ENCODE measurements at places on chromosomes 4 and X. TPM values are rescaled to one million over a fixed set of nuclear protein-coding genes. Genes with fewer than 3 reads are reported as not detected.
A peak's percentile ranks its signal among the peaks of the same experiment; 100 is the strongest.

- DNase-seq = no peak
- H3K36me3 ChIP-seq = no peaks in the 10 kb centered on the region
- no peaks in the 10 kb centered on the region for H3K27me3 ChIP-seq
- H3K27ac ChIP-seq = no peak overlapping the region
Observed at GRCh38 chrX:104018126-104018525, 4.6 kb upstream of the H2BW1 start.

- no peak overlapping the region for H3K27ac ChIP-seq
- DNase-seq = no peak
- no peaks in the 10 kb centered on the region for H3K27me3 ChIP-seq
- no peaks in the 10 kb centered on the region for H3K36me3 ChIP-seq
- no peaks in the 10 kb centered on the region for H3K4me1 ChIP-seq
Observed at GRCh38 chr4:142579443-142579842, 266.7 kb downstream of the INPP4B start.

DNA sequence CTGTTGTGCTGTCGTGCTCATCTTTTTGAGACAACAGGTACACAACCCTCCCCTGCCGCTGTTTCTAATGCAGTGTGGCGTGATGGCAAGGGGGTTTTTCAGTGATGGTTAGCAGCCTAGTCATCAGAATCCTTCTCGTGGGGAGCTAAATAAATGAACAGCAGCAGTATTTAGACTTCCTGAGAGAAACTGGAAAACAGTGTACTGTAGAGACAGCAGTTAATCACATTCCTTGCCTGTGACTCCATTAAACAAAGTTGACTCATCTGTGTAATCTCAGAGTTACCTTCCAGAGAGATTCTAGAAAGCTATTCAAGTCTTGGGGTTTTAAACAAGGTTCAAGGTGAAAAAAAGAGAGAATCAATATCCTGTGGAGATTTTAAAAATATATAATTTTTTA, 1753.2 kb upstream of the PCDH7 start:
- H3K27ac ChIP-seq = no peak overlapping the region
- no peak for DNase-seq
- no peaks in the 10 kb centered on the region for H3K4me1 ChIP-seq
- H3K4me3 ChIP-seq = no peak overlapping the region

DNA sequence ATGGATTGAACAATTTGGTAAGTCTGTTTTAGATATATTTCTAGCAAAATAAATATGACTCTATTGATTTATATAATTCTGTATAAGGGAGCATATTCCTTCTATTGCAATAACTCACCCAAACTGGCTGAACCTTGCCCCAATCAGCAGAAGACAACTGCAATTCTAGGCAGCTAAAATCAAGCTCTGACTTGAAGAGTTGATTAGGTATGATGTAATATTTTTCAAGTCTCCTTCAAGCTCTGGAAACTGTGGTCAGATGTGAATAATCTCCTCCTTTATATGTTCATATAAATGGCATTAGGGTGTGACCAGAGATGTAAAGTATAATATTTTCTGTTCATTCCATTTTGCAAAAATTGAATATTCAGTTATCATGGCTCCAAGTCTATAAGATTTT, 8.2 kb downstream of the RASSF6 start:
- H3K4me3 ChIP-seq = no peak overlapping the region
- no peak overlapping the region for H3K27ac ChIP-seq
- no peaks in the 10 kb centered on the region for H3K4me1 ChIP-seq
- peaks cover 3% of the 10 kb centered on the region for H3K27me3 ChIP-seq
- DNase-seq = no peak

- no peaks in the 10 kb centered on the region for H3K36me3 ChIP-seq
- no peaks in the 10 kb centered on the region for H3K4me1 ChIP-seq
- no peak overlapping the region for H3K27ac ChIP-seq
- no peak overlapping the region for H3K4me3 ChIP-seq
- DNase-seq = no peak
Observed at GRCh38 chr4:187840814-187841213, 154.8 kb upstream of the ZFP42 start.

GRCh38 chr4:52664479-52664878, 5.4 kb upstream of the USP46 start:
- H3K27ac ChIP-seq = no peak overlapping the region
- H3K27me3 ChIP-seq = no peaks in the 10 kb centered on the region
- H3K4me1 ChIP-seq = peaks cover 7% of the 10 kb centered on the region
- H3K36me3 ChIP-seq = no peaks in the 10 kb centered on the region
- H3K4me3 ChIP-seq = no peak overlapping the region

DNA sequence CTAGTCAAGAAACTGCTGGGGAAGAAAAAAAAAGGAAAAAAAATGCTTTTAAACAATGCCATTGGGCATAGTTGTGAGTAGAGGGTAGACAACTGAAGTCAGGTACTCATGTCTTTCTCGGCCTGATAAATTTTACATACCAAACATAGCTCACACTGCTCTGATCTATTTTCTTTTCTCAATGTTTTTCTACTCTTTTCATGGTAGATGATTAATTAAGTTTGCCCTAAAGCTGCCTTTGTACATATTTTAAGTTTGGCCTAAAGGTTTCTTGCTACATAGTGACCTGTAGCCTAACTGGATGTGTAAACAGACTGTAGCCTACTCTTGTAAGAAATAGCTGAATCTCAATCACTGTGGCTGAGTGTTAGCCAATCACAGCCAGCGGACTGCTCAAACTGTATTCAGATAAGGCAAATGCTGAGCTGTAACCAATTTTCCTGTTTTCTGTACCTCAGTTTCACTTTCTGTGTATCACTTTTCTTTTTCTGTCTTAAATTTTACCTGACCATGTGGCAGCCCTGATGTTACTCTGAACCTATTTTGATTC, 121.0 kb downstream of the PCDH10 start:
- H3K27ac ChIP-seq = no peak overlapping the region
- peak; percentile 5 for DNase-seq
- H3K27me3 ChIP-seq = no peaks in the 10 kb centered on the region
- no peaks in the 10 kb centered on the region for H3K4me1 ChIP-seq
- no peak overlapping the region for H3K4me3 ChIP-seq
- H3K36me3 ChIP-seq = no peaks in the 10 kb centered on the region

DNA sequence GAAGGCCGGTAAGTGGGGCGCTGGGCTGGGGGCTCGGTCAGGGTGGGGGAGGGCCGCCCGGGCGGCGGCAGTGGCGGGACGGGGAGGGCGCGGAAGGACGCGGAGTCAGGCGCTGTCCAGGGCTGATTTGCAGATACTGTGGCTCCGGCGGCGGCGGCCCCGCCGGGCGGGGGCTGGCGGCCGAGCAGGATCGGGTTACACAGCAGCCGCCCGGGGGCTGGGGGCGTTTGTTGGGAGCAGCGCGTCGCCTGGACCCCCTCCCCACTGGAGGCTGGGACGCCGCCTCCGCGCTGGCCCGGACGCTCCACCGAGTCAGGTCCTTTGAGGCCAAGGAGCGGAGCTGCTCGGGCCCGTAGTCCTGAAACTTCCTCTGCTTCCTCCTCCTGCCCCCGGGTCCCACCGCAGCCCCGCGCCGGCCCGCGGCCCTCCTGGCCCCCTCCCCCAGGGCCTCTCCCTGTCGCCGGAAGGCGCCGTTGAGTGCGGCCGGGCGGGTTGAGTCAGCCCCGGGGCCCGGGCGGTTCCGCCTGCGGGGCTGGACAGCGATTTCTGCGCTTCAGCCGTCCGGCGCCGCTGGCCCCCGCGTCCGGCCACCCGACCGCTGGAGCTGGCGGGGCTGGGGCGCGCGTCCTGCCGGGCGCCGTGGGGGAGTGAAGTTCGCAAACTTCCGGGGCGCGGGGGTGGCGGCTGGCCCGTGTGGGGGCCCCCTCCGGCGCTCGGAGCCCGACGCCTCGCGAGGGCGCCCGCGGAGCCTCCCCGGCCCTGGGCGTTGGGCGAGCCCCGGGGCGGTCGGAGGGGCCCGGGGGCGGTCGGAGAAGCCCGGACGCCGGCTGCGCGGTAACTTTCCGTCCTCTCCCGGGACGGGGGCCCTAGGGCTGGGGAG, 746 bp downstream of the REST start:
- H3K27me3 ChIP-seq = peaks cover 14% of the 10 kb centered on the region
- peak overlapping the region; percentile 99 for H3K27ac ChIP-seq
- peak; percentile 77 for DNase-seq
- H3K4me3 ChIP-seq = peak overlapping the region; percentile 95
- H3K36me3 ChIP-seq = peaks cover 7% of the 10 kb centered on the region

DNA sequence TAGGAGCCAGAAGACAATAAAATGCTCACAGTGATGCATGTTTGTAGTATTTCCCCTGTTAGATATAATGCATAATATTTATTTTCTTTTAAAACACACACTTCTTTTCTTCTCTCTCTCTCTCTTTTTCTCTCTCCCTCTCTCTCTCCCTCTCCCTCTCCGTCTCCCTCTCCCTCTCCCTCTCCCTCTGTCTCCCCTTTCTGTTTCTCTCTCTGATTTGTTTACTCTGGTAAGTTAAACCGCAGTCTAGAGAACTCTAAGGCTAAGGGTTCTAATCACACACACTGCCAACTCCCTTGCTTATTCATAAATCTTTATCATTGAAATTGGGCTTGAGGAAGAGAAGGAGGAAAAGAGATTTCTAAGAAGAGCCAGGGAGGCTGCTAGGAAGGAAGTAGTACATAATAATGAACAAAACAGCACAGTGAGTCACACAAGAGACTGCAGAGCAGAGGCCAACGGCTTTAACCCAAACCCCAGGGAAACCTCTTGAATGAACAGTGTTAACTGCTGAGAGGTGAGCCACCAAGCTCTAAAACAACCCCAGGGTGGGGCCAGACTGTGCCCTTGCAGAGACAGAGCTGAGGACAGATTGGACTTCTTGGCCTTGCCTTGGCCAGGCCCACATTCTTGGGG, 9.1 kb upstream of the PHOX2B start:
- no peak for DNase-seq
- H3K4me1 ChIP-seq = no peaks in the 10 kb centered on the region
- H3K36me3 ChIP-seq = no peaks in the 10 kb centered on the region
- no peak overlapping the region for H3K4me3 ChIP-seq

- no peaks in the 10 kb centered on the region for H3K27me3 ChIP-seq
- H3K4me3 ChIP-seq = no peak overlapping the region
- DNase-seq = no peak
- H3K27ac ChIP-seq = no peak overlapping the region
- H3K4me1 ChIP-seq = peaks cover 4% of the 10 kb centered on the region
- H3K36me3 ChIP-seq = no peaks in the 10 kb centered on the region
Observed at GRCh38 chr4:55170462-55170861, 45.1 kb upstream of the KDR start.

GRCh38 chr4:24475756-24476155, 108.6 kb downstream of the DHX15 start:
- no peaks in the 10 kb centered on the region for H3K36me3 ChIP-seq
- no peak overlapping the region for H3K4me3 ChIP-seq
- no peaks in the 10 kb centered on the region for H3K4me1 ChIP-seq
- no peak overlapping the region for H3K27ac ChIP-seq
- no peak for DNase-seq

GRCh38 chr4:1822568-1823544, 29.8 kb downstream of the FGFR3 start:
- no peaks in the 10 kb centered on the region for H3K4me1 ChIP-seq
- no peaks in the 10 kb centered on the region for H3K27me3 ChIP-seq
- DNase-seq = no peak
- H3K36me3 ChIP-seq = peaks cover 13% of the 10 kb centered on the region
- H3K27ac ChIP-seq = no peak overlapping the region

- DNase-seq = no peak
- no peak overlapping the region for H3K27ac ChIP-seq
- no peaks in the 10 kb centered on the region for H3K36me3 ChIP-seq
- H3K4me1 ChIP-seq = no peaks in the 10 kb centered on the region
- H3K27me3 ChIP-seq = no peaks in the 10 kb centered on the region
Observed at GRCh38 chr4:26613237-26613636, 29.4 kb downstream of the TBC1D19 start.

DNA sequence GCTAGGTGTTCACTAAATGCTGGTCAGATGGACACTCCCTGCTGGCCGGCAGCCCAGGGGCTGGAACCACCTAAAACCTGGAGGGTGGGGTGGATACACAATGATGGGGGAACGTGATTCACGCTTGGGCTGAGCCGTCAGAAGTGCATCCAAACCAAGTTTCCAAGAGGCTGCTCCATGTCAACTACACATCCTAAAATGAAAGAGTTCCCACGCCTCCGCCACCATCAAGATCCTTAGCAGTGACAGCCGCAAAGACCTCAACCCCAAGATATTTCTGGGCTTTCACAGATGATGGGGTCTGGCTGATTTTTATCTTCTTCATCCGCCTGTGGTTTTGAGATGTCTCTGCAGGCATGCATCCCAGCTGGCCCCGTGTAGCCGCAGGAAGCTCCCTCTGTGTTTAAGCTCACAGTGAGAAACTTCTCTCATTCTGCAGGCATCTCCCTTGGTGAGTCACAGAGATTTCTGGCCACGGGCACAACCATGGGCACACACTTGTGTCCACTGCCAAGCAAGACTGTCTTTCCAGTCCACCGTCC, 84.4 kb downstream of the HTRA3 start:
- no peak overlapping the region for H3K27ac ChIP-seq
- H3K4me1 ChIP-seq = no peaks in the 10 kb centered on the region
- H3K4me3 ChIP-seq = no peak overlapping the region

GRCh38 chr4:2449511-2450392, 19.2 kb upstream of the RNF4 start:
- no peak overlapping the region for H3K4me3 ChIP-seq
- H3K4me1 ChIP-seq = no peaks in the 10 kb centered on the region
- H3K27ac ChIP-seq = no peak overlapping the region
- no peak for DNase-seq
- no peaks in the 10 kb centered on the region for H3K36me3 ChIP-seq
- no peaks in the 10 kb centered on the region for H3K27me3 ChIP-seq

- no peak overlapping the region for H3K27ac ChIP-seq
- no peak overlapping the region for H3K4me3 ChIP-seq
- H3K36me3 ChIP-seq = no peaks in the 10 kb centered on the region
- no peak for DNase-seq
Observed at GRCh38 chr4:121011138-121011537, 61.2 kb downstream of the NDNF start.

DNA sequence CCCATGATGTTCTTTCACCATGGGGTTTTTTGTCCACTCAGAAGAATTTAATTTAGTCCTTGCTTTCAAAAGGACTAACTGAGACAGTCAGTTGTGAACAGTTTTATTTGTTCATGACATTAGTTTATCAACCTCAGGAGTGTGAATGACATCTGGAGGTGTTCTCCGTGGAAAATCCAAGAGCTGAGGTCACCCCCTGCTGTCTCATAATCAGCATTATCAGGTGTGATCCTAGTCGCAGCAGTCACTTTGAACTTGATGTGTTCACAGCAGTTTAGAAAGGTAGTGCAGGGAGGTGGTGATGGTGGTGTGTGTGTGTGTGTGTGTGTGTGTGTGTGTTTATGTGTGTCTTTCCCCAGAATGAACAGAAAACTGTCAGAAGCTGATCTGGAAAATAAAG, 1760.8 kb upstream of the PCDH10 start:
- H3K4me1 ChIP-seq = no peaks in the 10 kb centered on the region
- no peaks in the 10 kb centered on the region for H3K27me3 ChIP-seq
- no peak overlapping the region for H3K27ac ChIP-seq
- H3K36me3 ChIP-seq = no peaks in the 10 kb centered on the region
- no peak for DNase-seq

Gene CCDC149
- 8.6 TPM for total RNA-seq

Gene BEX5
- total RNA-seq = 10.6 TPM

Gene MAB21L2
- total RNA-seq = 0.81 TPM

Gene P2RY4
- total RNA-seq = not detected

Gene NLGN3
- 7.4 TPM for total RNA-seq

Gene TLR8
- not detected for total RNA-seq

Gene MAP3K15
- total RNA-seq = 1.2 TPM

Gene ACTRT1
- total RNA-seq = not detected

Gene CNGA1
- total RNA-seq = not detected
